ENCODE measurements at places on chromosomes 3 and 15.

- H3K36me3 ChIP-seq = no peaks in the 10 kb centered on the region
- no peaks in the 10 kb centered on the region for H3K27me3 ChIP-seq
- DNase-seq = no peak
- no peak overlapping the region for H3K27ac ChIP-seq
- no peak overlapping the region for H3K4me3 ChIP-seq
Measured at GRCh38 chr15:65936282-65936681, 67.0 kb downstream of the RAB11A start.

DNA sequence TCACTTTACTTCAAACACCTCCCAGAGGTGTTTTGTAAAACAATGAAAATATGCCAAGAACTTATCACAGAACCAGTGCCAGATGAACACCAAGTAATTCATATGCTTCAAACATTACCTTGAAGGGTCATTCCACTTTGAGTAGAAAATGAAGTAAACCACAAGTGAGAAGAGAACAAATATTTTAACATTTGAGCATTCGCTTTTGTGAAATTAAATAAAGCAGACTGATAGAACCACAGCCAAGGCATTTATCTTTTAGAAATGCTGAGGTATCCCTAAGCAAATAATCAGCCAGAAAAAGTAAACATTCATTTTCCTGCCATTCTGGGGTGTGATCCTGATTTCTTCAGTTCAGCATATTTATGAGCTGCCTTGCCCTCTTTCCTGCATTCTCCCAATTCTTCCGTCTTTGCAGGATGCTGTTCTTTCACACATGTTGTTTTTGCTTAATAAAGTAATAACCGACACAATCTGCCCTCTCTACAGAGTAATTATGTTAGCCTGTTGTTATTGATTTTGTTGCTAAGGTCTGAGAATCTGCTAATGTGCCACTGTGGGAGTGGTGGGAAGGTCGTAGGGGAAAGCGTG lies 235.6 kb upstream of the TGFBR2 start:
- no peaks in the 10 kb centered on the region for H3K36me3 ChIP-seq
- no peaks in the 10 kb centered on the region for H3K27me3 ChIP-seq

DNA sequence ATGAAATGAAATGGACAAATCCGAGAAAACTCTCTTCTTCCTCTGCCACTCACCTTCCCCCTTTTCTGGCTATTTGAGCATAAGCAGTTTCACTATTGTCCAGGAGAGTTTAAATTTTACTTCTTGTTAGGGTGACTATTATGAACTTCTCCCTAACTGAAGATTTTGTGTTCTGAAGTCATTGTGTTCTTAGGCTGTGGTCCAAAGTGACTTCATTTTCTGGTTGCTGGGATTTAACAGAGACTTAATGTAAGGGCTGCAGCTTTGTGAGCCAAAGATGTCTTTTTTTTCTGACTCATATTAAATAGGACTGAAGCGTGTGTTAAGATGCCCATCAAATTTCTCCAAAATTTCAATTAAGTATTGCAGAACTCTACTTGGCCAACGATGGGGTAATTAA lies 46.5 kb upstream of the FSTL1 start:
- no peak for DNase-seq
- no peaks in the 10 kb centered on the region for H3K27me3 ChIP-seq
- H3K27ac ChIP-seq = peak overlapping the region; percentile 45
- H3K36me3 ChIP-seq = no peaks in the 10 kb centered on the region

DNA sequence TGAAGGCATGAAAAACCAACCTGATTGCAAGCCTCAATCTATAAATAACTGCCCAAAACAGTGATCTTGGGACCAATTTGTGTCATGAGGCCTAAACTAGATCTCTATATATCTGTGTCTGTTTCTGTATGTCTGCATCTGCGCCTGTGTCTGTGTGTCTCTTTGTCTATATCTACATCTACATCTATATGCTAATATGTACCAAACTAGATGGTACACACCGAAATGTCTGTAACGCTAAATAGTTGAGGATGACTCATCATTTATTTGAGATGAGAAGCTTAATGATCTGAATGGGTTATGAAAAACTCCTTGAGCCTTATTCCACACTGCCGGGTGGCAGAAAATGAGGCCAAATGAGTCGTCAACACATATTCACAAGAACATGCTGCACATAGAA lies 982.3 kb downstream of the ROBO2 start:
- no peaks in the 10 kb centered on the region for H3K4me1 ChIP-seq
- no peak for DNase-seq
- H3K27ac ChIP-seq = no peak overlapping the region

GRCh38 chr3:108006077-108006771 lies 84.6 kb downstream of the CD47 start:
- no peaks in the 10 kb centered on the region for H3K36me3 ChIP-seq
- H3K4me3 ChIP-seq = no peak overlapping the region
- DNase-seq = no peak
- peaks cover 16% of the 10 kb centered on the region for H3K4me1 ChIP-seq

GRCh38 chr15:39451871-39452270 lies 129.0 kb upstream of the THBS1 start:
- no peaks in the 10 kb centered on the region for H3K36me3 ChIP-seq
- H3K27ac ChIP-seq = no peak overlapping the region
- no peak for DNase-seq
- H3K4me3 ChIP-seq = no peak overlapping the region

GRCh38 chr15:39784638-39785037 lies 2.0 kb upstream of the FSIP1 start:
- no peak for DNase-seq
- H3K4me1 ChIP-seq = peaks cover 65% of the 10 kb centered on the region
- no peaks in the 10 kb centered on the region for H3K27me3 ChIP-seq

DNA sequence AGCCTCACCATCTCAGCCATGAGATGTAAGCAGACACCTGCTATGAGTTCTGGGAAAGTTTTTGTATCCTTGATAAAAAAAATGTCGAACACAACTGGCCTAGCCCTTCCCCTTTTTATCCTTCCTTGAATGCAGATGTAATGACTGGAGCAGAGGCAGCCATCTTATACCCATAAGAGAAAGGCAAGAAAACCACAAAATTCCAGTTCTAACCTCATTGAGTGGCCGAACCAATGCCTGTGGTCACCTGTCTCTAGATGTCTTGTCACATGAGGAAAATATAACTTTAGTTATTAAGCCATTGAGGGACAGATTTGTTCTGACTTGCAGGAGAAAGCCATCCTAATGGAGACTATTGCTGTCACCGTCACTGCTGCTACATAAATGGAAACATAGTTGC lies 80.4 kb upstream of the SLC6A6 start:
- H3K27ac ChIP-seq = no peak overlapping the region
- H3K4me3 ChIP-seq = no peak overlapping the region
- DNase-seq = no peak
- H3K4me1 ChIP-seq = no peaks in the 10 kb centered on the region
- H3K36me3 ChIP-seq = no peaks in the 10 kb centered on the region
- H3K27me3 ChIP-seq = peaks cover 14% of the 10 kb centered on the region

GRCh38 chr3:52866427-52866826 lies 30.9 kb downstream of the STIMATE start:
- H3K36me3 ChIP-seq = no peaks in the 10 kb centered on the region
- no peaks in the 10 kb centered on the region for H3K4me1 ChIP-seq
- no peak overlapping the region for H3K27ac ChIP-seq
- DNase-seq = no peak
- H3K4me3 ChIP-seq = no peak overlapping the region

DNA sequence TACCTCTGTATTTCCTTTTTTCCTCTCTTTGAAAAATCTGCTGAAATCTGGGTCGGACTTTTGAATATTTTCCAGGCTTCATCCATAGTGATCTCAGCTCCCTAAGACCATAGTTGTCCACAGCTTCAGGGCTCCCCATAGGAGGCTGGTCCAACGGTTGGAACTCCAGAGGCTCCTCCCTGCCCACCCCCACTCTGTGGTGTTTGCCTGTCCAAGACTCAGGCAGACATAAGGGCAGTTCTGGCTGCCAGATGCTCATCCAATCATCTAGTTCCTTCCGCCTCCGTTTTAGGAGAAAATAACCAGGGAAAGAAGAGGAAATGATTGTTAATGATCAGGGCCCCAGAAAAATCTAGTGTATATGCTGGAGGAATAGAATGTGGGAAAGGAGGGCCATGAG lies 27.9 kb upstream of the PRTG start:
- no peaks in the 10 kb centered on the region for H3K36me3 ChIP-seq
- no peaks in the 10 kb centered on the region for H3K4me1 ChIP-seq
- H3K4me3 ChIP-seq = no peak overlapping the region
- DNase-seq = no peak

- H3K27ac ChIP-seq = peak overlapping the region; percentile 35
- DNase-seq = no peak
- no peaks in the 10 kb centered on the region for H3K36me3 ChIP-seq
- no peaks in the 10 kb centered on the region for H3K27me3 ChIP-seq
- H3K4me1 ChIP-seq = peaks cover 98% of the 10 kb centered on the region
- H3K4me3 ChIP-seq = no peak overlapping the region
Measured at GRCh38 chr3:64220161-64220914, 4.9 kb downstream of the PRICKLE2 start.

GRCh38 chr15:70032509-70032908 lies 65.2 kb downstream of the TLE3 start:
- H3K4me3 ChIP-seq = no peak overlapping the region
- no peaks in the 10 kb centered on the region for H3K4me1 ChIP-seq
- no peaks in the 10 kb centered on the region for H3K27me3 ChIP-seq
- H3K36me3 ChIP-seq = no peaks in the 10 kb centered on the region

DNA sequence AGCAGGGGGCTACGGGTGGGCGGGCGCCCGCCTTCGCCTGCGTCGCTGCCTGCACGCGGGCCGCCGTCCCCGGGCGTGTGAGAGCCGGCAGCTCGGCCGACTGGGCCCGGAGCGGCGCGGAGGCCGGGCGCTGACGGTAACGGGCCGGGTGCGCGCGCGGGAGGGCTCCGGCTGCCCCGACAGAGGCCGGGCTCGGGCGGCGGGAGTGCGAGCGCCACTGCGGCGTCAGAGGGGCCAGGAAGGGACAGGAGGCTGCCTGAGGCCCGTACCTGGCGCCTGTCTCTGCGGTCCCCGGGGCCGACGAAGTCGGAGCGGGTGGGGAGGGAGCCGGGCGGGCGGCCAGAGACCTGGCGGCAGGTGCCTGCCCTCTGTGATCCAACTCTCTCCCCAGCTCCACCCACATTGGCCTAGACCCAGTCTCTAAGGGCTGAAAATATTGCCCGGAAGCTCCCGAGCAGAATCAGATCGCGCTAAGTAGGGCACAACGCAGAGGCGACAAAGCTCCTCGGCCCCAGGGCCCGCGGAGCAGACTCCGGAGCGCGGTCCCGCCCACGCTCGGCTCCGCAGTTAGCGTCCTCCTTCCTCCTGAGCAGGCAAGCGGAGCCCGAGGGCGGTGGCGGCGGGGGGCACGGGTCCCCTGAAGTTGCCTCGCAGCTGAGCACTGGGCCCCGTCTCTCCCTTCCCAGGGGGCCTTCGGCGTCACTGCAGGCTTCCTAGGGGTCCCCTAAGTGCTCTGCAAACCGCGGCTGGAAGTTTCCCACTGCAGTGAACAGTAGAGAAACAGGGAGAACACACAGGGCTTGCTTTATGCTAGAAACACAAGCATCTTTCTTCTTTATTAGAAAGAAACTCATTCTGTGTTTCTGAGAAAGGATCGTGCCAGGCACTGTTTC lies at the start of gene MAN2A2:
Gene MAN2A2 (plus strand): TSS at position 463 of the 893 bp plus-strand sequence. CDS start 906 bp downstream, outside the sequence.
- no peaks in the 10 kb centered on the region for H3K27me3 ChIP-seq
- H3K4me1 ChIP-seq = peaks cover 14% of the 10 kb centered on the region
- peak within 1 kb of the TSS; percentile 94 for H3K27ac ChIP-seq
- H3K4me3 ChIP-seq = peak within 1 kb of the TSS; percentile 99

GRCh38 chr15:75052972-75053747 lies 29.8 kb downstream of the PPCDC start:
- DNase-seq = no peak
- no peaks in the 10 kb centered on the region for H3K27me3 ChIP-seq
- no peak overlapping the region for H3K27ac ChIP-seq
- peaks cover 23% of the 10 kb centered on the region for H3K4me1 ChIP-seq

- peaks cover 11% of the 10 kb centered on the region for H3K27me3 ChIP-seq
- H3K4me1 ChIP-seq = peaks cover 80% of the 10 kb centered on the region
- no peak within 1 kb of the TSS for H3K4me3 ChIP-seq
- peak within 1 kb of the TSS; percentile 36 for H3K27ac ChIP-seq
- DNase-seq = no peak
- no peaks in the 10 kb centered on the region for H3K36me3 ChIP-seq
Measured at GRCh38 chr15:74202452-74203401, at the start of gene STRA6. Gene STRA6 (minus strand): TSS chr15:74202787. CDS start chr15:74202267, 520 bp downstream.

- H3K4me3 ChIP-seq = no peak overlapping the region
- DNase-seq = no peak
- H3K36me3 ChIP-seq = no peaks in the 10 kb centered on the region
- H3K27ac ChIP-seq = no peak overlapping the region
Measured at GRCh38 chr3:128523591-128523990, 30.6 kb upstream of the GATA2 start.

DNA sequence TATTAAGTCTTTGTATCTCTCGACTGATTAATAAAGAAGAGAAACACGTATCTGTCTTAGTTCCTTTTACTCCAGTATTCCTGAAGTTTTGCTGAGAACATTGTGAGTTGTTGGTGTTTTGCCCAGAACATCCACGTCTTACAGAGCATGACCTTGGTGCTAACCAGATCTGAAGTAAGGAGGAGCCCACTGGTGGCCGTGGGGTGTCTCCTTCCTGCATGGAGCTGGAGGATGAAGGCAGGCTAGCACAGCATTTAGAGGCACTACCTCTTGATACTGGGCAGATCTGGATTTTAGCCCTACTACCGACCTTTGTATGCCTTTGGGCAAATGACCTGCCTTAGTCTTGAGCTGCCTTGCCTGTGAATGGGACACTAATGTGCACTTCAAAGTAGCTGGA lies 28.9 kb upstream of the ESYT3 start:
- no peaks in the 10 kb centered on the region for H3K36me3 ChIP-seq
- no peak for DNase-seq
- H3K27me3 ChIP-seq = no peaks in the 10 kb centered on the region
- no peaks in the 10 kb centered on the region for H3K4me1 ChIP-seq
- H3K27ac ChIP-seq = no peak overlapping the region

DNA sequence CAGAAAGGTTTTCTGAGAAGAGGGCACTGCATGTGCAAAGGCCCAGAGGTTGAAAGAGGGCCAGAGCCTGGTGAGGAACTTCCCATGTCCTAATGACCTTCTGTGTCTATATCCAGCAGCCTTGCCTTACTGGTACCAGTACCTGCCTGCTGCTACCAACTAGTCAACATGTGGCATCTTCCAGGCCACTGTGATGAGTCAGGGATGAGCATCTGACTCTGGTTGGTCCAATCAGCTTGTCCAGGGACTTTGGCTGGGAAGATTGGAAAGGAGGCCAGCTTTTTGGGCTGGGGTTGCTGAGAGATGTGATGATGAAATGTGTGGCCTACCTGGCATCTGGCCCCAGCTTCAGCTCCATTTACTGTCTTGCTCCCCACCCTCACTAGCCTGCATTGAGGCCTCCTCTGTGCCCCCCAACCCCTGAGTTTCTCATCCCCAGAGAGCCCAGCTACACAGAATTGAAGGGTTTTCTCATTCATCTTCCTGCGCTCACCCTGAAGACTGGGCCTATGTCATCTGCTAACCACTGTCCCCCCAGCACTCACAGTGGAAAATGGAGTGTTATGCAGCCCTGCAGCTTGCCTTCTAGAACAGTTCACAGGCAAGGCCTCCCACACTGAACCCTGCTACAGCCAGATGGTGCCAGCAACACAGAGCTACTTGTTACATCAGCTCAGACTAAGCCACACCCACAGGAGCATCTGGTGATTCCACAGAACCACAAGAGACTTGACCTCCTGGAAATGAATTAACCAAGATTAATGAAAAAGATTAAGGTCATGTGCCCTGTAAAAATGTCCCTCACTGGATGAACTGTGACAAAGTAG lies 1.3 kb upstream of the TWF2 start:
- H3K4me3 ChIP-seq = no peak overlapping the region
- H3K4me1 ChIP-seq = peaks cover 51% of the 10 kb centered on the region
- H3K36me3 ChIP-seq = peaks cover 8% of the 10 kb centered on the region
- no peaks in the 10 kb centered on the region for H3K27me3 ChIP-seq
